ENCODE measurements at places on chromosomes 3 and 15. TPM values are rescaled to one million over a fixed set of nuclear protein-coding genes. Genes with fewer than 3 reads are reported as not detected.
A peak's percentile ranks its signal among the peaks of the same experiment; 100 is the strongest.

The C3orf62 gene
- 0.67 TPM for total RNA-seq

The A4GNT gene
- total RNA-seq: not detected

The GHSR gene
- total RNA-seq: not detected

The THSD4 gene
- 8.6 TPM for total RNA-seq

The GOLGA6A gene
- total RNA-seq: not detected

The SLC24A5 gene
- total RNA-seq: not detected

The GASK1A gene
- total RNA-seq: not detected

The CELSR3 gene
- 5.8 TPM for total RNA-seq

The ARGFX gene
- not detected for total RNA-seq

The BMF gene
- total RNA-seq: 0.83 TPM

The ZNF860 gene
- 2.3 TPM for total RNA-seq

The SYNPR gene
- total RNA-seq: not detected

The ZNF106 gene
- total RNA-seq: 45.4 TPM

The ABCC5 gene
- total RNA-seq: 16.6 TPM

The CGNL1 gene
- 4.7 TPM for total RNA-seq

The IGF1R gene
- 9.4 TPM for total RNA-seq

GRCh38 chr3:31391150-31391549 lies 141.6 kb upstream of the STT3B start:
- DNase-seq: no peak

DNA sequence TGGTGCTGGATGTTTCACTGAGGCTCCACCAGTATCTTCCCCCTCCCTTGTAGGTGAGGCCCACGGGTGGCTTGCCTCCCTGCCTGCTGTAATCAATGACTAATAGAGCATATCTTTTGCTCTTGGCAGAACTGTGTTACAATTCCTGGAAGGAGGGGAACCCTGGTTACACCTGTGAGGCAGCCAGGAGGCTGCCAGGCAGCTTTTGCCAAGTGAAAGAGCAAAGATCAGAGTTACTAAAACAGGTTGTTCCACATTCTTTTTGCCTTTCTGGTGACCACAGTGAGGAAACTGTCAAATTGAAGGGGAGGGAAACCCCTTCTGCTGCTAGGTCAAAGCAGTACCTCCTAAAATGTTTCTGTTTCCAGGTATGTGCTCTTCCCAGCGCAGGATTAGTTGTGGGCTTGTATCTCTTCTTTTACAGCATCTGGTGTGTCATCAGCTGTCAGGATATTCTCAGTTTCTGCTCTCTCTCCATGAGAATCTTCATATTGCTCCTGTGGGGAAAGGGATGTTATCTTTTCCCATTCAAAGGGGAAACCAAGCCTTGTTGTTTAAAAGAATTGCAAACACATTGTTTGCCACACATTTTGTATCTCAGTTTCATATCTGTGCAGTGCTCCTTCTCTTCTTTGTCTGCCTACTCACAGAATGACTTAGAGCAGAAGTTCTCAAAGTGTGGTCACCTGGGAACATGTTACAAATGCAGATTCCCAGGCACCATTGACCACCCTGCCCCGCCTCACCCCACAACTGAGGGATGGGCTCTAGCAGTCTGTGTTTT lies 137.4 kb upstream of the UMPS start:
- DNase-seq: no peak

DNA sequence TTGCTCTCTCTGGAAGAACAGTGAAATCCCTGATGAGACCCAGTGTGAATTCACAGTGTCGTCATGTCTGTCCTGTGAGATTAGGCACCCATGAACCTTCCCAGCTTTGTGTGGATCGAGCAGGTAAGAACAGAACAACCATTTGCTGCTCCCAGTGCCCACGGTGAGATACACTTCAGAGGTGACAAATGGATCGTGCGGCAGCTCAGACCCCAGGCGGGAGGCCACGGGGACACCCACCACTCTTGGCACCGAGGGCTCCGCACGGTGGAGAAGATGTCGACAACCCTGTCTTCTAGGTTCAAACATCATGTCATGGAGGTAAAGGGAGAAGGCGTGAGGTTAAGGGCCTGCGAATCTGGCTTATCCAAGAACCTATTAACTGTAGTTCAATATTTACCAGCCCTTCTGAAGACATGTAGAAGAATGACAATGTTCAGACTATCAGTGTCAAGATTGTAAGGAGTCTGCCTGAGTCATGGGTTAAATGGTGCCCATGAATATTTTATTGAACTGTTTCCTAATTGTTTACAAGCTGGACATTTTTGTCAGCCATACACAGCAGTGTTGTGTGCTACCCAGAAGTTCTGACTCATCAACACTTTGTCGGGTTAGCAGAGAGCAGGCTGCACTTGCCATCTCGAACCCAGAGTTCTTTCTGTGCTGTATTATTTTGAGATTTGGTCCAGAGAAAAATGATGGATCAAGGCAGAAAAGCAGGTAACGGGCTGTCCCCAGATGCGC lies 15.5 kb upstream of the PCSK6 start:
- peak; percentile 6 for DNase-seq

GRCh38 chr3:50154476-50154839 lies 666 bp upstream of the SEMA3F start:
- DNase-seq: no peak

- DNase-seq: no peak
Observed at GRCh38 chr15:91409387-91409786, 309.3 kb downstream of the SV2B start.

DNA sequence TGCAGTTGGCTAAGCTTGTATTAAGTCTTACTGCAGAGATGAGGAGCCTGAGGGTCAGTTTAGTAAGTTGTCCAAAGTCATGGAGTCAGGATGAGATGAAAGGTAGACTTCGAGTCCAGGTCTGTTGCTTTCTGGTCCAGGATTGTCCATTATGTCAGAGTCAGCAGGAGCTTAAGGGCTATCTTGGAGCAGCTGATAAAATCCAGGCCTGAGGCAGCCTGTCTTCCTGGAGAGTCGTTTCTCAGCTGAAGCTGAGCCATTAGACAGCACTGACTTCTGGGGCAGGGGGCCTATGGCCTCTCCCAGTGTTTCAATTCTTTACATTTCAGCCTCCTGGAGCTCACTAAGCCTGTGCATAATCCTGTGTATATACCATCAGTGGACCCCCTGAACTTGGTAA lies 219.5 kb upstream of the GAP43 start:
- no peak for DNase-seq

DNA sequence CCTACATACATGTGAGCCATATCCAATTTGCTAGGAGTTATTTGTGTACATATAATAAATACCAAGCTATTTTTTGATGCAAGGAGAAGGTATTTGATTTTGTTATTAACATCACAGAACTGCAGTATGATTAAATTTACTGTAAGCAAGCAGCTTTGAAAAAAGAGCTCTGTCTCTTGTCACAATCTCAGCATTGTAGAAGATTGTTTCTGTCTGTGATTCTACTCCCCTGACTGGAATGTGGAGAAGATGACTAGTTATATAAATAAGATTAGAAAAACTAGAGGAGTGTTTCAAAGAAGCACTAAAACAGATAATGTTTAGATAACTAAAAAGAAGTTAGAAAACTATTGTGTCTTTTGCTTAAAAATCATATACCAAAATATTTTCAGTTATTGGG lies 17.1 kb upstream of the DCBLD2 start:
- no peak for DNase-seq

DNA sequence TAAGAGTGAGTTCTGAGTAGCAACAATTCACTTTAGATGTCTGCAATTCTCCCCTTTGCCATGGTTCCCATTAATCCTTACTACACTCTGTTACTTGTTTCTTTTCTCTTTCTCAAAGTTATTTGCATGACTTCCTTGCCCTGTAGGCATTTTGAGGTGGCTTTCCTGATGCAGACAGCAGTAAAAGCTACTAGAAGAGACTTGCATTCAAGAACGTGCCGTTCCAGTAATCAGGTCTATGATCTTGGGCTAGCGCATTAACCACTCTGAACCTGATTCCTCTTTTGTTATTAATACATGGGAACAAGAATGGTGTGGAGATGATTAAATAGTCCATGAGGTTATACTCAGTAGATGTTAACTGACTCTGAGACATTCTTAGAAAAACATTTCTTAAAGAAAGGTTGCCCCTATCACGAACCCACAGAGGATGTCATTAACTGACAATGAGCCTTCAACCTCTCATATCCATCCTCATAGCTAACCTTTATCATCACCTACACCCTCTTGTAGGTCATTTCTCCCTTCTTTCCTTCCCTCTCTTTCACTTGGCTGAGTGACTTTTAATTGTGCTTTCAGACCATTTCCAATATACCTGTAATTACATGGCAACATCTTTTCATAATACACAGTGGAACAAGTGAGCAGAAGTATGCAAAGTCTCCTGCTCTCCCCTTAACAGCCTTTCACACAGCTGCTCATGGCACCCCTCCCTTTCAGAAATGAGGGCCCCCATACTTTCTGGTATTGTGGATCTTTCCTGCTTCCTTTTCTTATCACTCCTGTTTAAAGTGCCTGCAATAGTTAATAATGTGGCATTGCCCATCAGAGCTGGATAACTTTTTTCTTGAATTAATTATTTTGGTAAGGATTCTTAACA lies 175.9 kb downstream of the CHST2 start:
- DNase-seq: no peak

- DNase-seq: no peak
Observed at GRCh38 chr3:126212620-126213378, 32.4 kb upstream of the ALDH1L1 start.

- DNase-seq: peak; percentile 100
Observed at GRCh38 chr3:159458010-159458409, 530.6 kb upstream of the IL12A start.

- peak; percentile 18 for DNase-seq
Observed at GRCh38 chr15:76973362-76973743, 21.6 kb upstream of the PSTPIP1 start.

- peak; percentile 26 for DNase-seq
Observed at GRCh38 chr15:90002428-90002844, 1.3 kb downstream of the ZNF710 start.

DNA sequence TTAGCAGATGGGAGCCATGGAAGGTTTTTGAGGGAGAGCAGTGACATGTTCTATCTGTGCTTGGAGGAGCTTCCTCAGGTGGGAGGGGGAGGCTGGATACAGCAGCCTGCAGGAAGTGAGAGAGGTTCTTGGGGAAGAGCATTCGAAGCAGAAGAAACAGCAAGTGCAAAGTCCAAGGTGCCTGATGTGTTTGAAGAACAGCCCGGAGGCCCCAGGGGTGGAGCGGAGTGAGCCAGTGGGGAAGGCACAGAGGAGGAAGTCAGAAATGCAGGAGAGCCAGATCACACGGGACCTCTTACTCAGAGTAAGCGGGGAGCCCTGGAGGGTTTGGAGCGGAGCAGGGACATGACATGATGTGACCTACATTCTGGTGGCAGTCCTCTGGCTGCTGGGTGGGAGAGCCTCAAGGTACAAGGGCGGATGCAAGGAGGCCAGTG lies 10.8 kb downstream of the ITGA11 start:
- DNase-seq: no peak

DNA sequence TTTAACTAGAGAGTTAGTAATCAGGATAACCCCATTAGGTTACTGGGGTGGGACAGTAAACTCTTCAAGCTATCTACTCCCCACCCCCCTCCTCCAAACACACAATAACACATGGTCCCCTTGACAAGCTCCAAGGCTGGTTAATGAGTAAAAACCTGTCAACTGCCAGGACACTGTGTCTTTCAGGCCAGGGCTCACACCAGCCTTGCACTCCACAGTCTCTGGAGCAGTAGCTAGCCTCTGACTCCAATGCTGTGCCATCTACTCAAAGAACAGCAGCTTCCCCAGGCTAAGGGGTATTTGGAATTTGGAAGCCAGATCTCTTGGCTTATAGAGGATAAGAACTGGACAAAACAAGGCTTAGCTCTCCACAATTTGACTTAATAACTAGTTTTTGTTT lies 115.8 kb downstream of the LRIG1 start:
- no peak for DNase-seq

GRCh38 chr3:123700791-123701722 lies 116.2 kb upstream of the HACD2 start:
- DNase-seq: no peak

GRCh38 chr3:14439501-14440167 lies 37.2 kb downstream of the SLC6A6 start:
- peak; percentile 74 for DNase-seq

GRCh38 chr3:130894130-130894985 lies 474 bp downstream of the ATP2C1 start:
- DNase-seq: peak; percentile 19

- DNase-seq: no peak
Observed at GRCh38 chr3:133840767-133841166, 35.2 kb downstream of the SRPRB start.

- no peak for DNase-seq
Observed at GRCh38 chr3:21152555-21152954, 598.5 kb downstream of the ZNF385D start.

GRCh38 chr3:52793702-52794611 lies 639 bp upstream of the ITIH3 start:
- DNase-seq: no peak

- no peak for DNase-seq
Observed at GRCh38 chr3:146024260-146024659, 136.7 kb downstream of the PLOD2 start.

DNA sequence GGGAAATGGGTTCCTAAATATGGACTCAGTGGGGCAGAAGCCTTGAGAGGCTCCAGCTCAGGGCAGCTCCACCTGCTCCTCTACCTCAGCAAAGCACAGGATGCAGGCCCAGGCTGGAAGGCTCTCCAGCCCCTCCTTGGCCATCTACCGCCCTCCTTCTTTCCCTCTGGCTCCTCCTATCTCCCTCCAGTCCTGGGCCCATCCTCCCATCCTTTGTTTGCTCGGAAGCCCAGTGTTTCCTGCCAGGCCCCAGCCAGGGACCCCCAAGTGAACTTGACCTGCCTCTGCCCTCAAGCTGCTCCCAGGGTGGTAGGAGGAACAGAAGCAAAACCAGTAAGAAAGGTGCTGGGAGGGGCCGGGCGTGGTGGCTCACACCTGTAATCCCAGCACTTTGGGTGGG lies 20.1 kb downstream of the MAPKAPK3 start:
- DNase-seq: no peak

Measured in A172 (cell line).